CD4-positive, CD25-positive, alpha-beta regulatory T cell (primary cell): ENCODE measurements at places on chromosomes 5 and 9. TPM values are rescaled to one million over a fixed set of nuclear protein-coding genes. Genes with fewer than 3 reads are reported as not detected.

The ZFR gene
- 63.6 TPM for total RNA-seq

The IL12B gene
- not detected for total RNA-seq

The TBC1D9B gene
- 53.1 TPM for total RNA-seq

The PALM2AKAP2 gene
- total RNA-seq, result 0.62 TPM

The CDX1 gene
- total RNA-seq, result not detected

The RANBP17 gene
- total RNA-seq, result not detected

The GHR gene
- not detected for total RNA-seq

The MLANA gene
- total RNA-seq, result not detected

The CD180 gene
- total RNA-seq, result not detected

GRCh38 chr9:124843456-124844034 is 9.7 kb upstream of the WDR38 start:
- no peak for DNase-seq
- no peaks in the 10 kb centered on the region for H3K36me3 ChIP-seq
- no peak overlapping the region for H3K27ac ChIP-seq
- H3K4me3 ChIP-seq, result no peak overlapping the region

DNA sequence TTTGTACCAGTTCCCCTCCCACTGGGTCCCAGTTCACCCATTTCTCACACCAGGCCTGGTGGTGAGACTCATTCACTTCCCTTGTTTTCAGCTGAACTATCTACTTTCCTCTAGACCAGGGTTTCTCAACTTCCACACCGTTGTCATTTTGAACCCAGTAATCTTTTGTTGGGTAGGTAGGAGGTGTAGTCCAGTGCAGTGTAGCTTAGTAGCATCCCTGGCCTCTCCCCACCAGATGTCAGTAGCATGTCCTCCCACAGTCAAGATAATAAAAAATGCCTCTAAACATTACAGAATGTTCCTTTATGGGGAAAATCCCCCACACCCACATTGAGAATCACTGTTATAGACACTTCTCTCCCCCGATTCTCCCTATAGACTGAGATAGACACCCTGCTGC is 299.1 kb downstream of the EPB41L4A start:
- H3K4me1 ChIP-seq, result no peaks in the 10 kb centered on the region
- H3K4me3 ChIP-seq, result no peak overlapping the region
- peaks cover 3% of the 10 kb centered on the region for H3K27me3 ChIP-seq

DNA sequence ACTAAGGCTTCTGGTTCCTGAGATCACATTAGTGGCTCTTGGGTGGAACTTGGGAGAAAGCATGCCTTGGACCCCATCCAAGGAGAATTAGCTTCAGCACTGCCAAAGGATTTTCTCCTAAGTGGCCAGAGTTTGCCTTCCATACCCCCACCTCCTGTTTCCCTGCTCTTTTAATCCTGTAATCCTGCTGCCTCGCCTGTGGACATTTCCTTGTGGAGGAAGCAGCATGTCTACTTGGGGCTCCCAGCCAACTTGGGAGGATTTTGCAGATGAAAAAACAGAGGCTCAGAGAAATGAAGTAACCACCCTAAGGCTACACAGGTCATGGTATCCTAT is 1.6 kb downstream of the ARSI start:
- H3K27ac ChIP-seq, result no peak overlapping the region
- no peaks in the 10 kb centered on the region for H3K36me3 ChIP-seq
- no peaks in the 10 kb centered on the region for H3K4me1 ChIP-seq

DNA sequence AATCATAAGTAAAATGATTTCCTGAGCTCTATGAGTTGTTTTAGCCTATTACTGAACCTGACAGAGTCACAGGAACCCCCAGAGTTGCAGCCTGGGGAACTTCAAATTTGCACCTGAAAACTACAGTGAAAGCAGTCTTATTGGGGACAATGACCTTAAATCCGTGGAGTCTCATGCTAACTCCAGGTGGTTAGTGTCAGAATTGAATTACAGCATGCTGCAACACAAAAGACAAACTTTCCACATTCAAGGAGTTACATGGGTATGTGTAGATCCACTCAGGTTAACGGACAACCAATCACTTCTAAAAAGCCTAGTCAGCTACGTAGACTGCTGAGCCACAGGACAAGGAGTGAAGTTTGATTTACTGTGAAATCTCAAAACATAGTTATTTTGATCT is 49.7 kb downstream of the PLPP1 start:
- H3K4me1 ChIP-seq, result no peaks in the 10 kb centered on the region
- no peak overlapping the region for H3K27ac ChIP-seq
- H3K4me3 ChIP-seq, result no peak overlapping the region
- H3K36me3 ChIP-seq, result no peaks in the 10 kb centered on the region

DNA sequence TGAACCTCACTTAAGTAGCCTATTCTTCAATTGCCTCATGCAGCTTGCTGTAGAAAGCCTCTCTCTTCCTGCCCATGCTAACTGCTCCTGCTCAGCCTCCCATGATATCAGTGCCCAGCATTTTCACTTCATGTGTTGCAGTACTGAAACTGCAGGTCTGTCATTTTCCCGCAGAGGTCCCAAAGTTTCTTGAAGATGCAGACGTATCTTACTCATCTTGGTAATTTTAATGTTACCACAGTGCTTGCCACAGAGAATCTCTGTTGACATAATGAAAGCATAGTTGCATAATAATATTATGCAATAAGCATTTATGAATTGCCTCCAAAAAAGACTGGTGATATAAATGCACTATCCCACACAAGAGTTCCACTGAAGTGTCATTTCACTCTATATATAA is 561.1 kb upstream of the DAP start:
- DNase-seq, result no peak
- no peak overlapping the region for H3K4me3 ChIP-seq
- H3K4me1 ChIP-seq, result no peaks in the 10 kb centered on the region
- H3K36me3 ChIP-seq, result no peaks in the 10 kb centered on the region
- H3K27me3 ChIP-seq, result no peaks in the 10 kb centered on the region
- H3K27ac ChIP-seq, result no peak overlapping the region

- no peak overlapping the region for H3K27ac ChIP-seq
- no peak for DNase-seq
Measured at GRCh38 chr5:145800181-145800580, 35.0 kb downstream of the PRELID2 start.

GRCh38 chr5:78586251-78586650 is 62.3 kb downstream of the LHFPL2 start:
- H3K27me3 ChIP-seq, result no peaks in the 10 kb centered on the region
- no peaks in the 10 kb centered on the region for H3K4me1 ChIP-seq
- no peak overlapping the region for H3K27ac ChIP-seq
- no peak overlapping the region for H3K4me3 ChIP-seq
- DNase-seq, result no peak

DNA sequence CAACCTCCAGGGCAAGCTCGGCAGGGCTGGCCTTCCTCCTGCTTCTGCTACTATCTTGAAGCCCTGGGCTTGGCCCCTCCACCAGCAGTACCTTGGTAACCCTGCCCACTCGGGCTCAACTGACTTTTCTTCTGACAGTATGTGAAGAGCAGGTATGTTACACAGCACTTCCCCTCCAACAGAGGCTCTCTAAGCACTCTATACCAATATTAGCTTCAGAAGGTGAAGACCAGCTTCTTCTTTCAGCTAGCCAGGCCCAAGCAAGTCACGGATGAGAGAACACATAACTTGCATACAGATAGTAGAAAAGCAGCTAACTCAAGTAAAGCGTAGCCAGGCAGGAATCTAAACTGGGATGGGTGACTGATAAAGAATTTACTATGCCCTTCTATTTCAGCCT is 64.3 kb downstream of the FEM1C start:
- H3K27ac ChIP-seq, result no peak overlapping the region
- H3K27me3 ChIP-seq, result peaks cover 3% of the 10 kb centered on the region
- H3K36me3 ChIP-seq, result no peaks in the 10 kb centered on the region
- DNase-seq, result no peak

GRCh38 chr5:73266925-73267765 is 94.2 kb downstream of the TMEM174 start:
- no peaks in the 10 kb centered on the region for H3K4me1 ChIP-seq
- no peaks in the 10 kb centered on the region for H3K36me3 ChIP-seq
- H3K27me3 ChIP-seq, result peaks cover 5% of the 10 kb centered on the region
- no peak for DNase-seq
- no peak overlapping the region for H3K4me3 ChIP-seq

DNA sequence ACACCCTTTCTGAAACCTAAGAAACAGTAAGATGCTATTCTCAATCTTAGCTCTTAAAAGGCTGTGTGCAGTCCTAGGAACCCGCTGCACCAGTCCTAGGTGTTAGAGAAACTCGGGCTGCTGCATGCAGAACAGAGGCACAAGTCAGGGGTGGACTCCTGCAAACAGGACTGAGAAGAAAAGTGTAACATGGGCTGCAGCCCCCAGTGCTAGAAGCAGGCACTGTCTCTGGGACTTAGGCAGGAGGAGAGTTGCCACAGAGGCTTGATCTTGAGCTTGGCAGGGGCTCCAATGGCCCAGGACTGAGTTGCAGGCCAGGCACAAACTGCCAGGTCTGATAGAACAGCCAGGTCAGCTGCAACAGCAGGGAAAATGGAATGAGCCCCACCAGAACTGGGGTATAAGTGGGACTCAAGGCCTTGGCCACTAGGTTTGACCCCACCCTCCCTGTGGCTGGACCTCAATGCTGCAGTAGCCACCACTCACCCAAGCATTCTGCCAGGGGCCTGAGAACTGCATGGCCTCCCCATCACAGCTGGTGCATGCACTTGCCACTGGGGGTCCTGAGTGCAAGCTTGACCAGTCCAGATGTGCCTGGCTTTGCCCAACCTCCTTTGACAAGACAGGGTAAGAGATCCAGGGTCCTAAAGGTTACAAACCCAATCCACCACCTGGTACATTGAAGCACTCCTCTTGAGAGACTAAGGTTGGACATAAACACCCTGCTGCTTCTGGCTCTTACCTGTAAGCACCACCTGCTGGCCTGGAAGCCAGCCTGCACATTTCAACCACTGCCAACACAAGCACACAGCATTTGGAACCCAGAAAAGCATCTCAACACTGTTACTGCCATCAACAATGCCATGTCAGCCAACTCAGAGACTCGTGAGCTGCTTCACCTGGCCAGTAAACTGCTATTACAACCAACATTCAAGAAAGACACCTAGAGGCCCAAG is 103.3 kb downstream of the FBXL17 start:
- no peaks in the 10 kb centered on the region for H3K4me1 ChIP-seq
- no peak overlapping the region for H3K4me3 ChIP-seq
- DNase-seq, result no peak
- H3K27me3 ChIP-seq, result no peaks in the 10 kb centered on the region
- H3K36me3 ChIP-seq, result peaks cover 2% of the 10 kb centered on the region

DNA sequence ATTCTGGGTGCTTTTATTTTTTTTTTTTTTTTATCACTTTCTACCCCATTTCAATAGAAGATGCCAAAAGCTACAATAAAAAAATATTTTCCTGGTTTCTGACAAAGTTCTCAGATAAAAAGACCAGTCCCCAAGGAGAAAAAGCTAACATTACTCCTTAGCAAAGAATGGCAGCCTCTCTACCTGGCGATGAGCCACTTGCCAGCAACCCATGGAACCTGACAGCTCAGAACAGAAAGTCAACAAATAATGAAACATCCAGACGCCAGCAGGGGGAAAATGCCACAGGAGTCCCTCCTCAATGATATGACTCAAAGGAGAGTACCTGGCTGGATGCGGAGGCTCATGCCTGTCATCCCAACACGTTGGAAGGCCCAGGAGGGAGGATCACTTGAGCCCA is 123.2 kb downstream of the MYO10 start:
- no peak for DNase-seq
- no peaks in the 10 kb centered on the region for H3K27me3 ChIP-seq
- H3K4me3 ChIP-seq, result no peak overlapping the region

- H3K27ac ChIP-seq, result no peak overlapping the region
- H3K27me3 ChIP-seq, result no peaks in the 10 kb centered on the region
- DNase-seq, result no peak
- peaks cover 31% of the 10 kb centered on the region for H3K36me3 ChIP-seq
Measured at GRCh38 chr9:21833090-21833801, 30.8 kb downstream of the MTAP start.
